ENCODE measurements at places on chromosomes 2 and 18.

GRCh38 chr2:86240251-86240650 is 41.0 kb downstream of the MRPL35 start:
- no peak for DNase-seq

DNA sequence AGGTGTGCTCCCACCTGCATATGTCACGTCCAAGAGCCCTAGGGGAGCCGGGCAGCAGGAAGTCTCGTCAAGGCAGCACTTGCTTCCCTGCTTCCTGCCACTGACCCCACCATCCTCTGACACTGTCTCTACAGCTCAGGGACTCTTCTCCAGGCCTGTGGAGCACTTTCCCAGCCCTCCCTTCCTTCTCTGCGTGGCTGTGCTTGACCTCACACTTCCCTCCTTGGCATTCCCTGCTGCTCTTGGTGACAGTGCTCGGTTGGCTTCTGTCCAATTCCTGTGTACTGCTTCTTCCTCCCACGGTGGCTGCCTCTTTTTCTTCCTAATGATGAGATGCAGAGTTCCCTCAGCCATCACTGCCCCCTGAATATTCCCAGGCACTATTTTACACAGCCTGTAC is 2.8 kb downstream of the CIDEA start:
- no peak for DNase-seq

DNA sequence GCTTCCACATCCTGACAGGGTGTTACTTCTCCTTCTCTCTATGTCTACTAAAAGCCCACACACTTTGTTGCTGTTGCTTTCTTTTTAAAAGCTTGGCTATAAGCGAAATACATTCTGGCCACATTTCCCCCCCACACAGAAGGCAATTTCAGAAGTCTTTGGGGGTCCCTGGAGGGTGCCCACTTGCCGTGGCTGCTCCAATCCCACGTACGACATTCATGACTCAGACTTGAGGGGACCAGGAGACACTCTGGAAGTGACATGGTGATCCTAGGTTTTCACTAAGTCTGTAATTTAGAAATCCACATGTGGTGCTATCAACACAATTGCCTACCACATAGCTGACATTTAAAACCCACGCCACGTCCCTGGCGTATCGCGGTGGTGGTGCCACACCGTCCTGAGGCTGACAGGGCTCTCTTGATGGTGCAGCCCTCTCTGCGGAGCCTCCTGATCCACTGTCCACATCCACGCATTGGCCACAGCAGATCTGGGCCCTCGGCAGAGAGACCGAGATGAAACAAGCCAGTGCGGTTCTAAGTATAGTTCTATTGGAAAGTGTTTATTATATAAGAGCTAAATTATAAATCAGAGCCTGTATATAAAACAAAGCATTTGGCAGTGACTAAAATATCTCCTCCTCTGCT is 42.4 kb downstream of the CYP27C1 start:
- DNase-seq: no peak

- no peak for DNase-seq
Observed at GRCh38 chr2:7430421-7430868, 513.2 kb downstream of the RNF144A start.

GRCh38 chr18:9860682-9861081 is 25.1 kb upstream of the TXNDC2 start:
- no peak for DNase-seq

GRCh38 chr2:223027442-223027841 is 24.5 kb upstream of the KCNE4 start:
- no peak for DNase-seq

GRCh38 chr18:48852292-48852691 is 98.5 kb downstream of the SMAD7 start:
- DNase-seq: no peak

DNA sequence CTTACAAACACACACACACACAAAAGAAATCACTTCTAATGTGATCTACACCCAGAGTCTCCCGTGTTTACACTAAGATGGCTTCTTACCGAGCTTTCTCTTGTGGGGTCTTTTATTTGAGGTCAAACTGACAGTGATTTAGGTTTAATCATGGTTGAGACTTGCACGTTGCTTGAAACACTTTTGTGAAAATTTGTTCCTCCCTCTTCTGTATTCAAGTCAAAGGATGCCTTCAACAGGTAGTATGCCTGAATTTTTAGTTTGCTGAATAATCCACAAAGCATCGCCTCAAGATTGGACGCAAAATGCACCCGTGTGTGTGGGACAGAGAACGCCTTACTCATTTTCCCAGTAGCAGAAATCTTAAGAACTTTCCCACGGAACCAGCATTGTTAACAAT is 4.0 kb upstream of the ZNF516 start:
- DNase-seq: no peak

- no peak for DNase-seq
Observed at GRCh38 chr2:38740851-38741731, 10.1 kb downstream of the SRSF7 start.

All from WERI-Rb-1 (cell line).